ENCODE measurements at places on chromosomes 7 and 10. TPM values are rescaled to one million over a fixed set of nuclear protein-coding genes. Genes with fewer than 3 reads are reported as not detected.

- no peak for DNase-seq
Observed at GRCh38 chr10:79224263-79224949, 122.9 kb upstream of the PPIF start.

Gene FAM13C
- total RNA-seq: 1.8 TPM

GRCh38 chr10:72329290-72330068 is 25.2 kb downstream of the DNAJB12 start:
- peak; percentile 31 for DNase-seq

Gene BTAF1
- 29.7 TPM for total RNA-seq

- no peak for DNase-seq
Observed at GRCh38 chr7:47349401-47349800, 232.5 kb downstream of the TNS3 start.
